AG09309 (cell line): ENCODE measurements at places on chromosomes 4 and X.

DNA sequence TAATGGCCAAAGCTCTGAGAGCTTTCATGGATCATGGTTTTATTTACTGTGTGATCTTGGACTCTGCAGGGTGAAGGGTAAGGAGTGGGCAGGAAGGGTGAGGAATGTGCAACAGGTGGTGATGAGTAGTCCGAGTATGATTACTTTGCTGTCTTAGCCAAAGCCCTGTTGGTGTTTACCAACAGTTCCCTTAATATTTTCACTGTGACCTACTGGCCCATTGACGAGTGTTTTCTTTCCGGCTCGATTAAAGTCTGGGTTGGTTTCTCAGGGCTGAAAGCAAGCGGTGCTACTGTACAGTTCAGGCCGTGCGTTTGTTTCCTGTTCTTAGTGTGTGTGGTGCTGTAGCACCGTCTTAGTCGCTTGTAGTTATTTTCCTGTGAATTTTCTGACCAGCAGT lies 2.6 kb downstream of the ARHGAP24 start:
- DNase-seq, result no peak

- no peak for DNase-seq
Observed at GRCh38 chr4:123170843-123171242, 225.8 kb upstream of the SPRY1 start.

DNA sequence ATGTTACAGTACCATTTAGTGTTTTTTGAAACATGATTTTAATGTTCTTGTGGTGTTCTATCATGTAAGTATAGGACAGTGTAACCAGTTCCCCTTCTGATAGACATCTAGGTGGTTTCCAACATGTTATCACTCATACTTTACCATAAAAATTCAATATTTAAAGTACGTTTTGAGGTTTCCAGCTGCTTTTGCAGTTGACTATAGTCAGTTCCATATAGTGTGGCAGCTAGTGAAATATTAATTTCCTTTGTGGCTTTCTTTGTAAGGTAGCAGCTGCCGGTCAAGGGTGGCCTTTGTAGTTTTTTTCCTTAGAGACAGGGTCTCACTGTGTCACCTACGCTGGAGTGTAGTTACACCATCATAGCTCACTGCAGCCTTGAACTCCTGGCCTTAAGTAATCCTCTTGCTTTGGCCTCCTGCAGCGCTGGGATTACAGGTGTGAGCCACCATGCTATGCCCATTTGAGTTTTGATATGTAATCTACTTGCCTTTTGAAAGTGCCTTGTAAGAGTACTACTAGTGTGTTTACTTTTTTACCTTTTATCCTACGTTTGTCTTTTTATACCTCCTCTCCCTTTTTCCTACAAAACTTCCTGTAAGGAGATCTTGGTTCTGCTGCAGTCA lies 63.0 kb downstream of the ARHGAP10 start:
- DNase-seq, result no peak

DNA sequence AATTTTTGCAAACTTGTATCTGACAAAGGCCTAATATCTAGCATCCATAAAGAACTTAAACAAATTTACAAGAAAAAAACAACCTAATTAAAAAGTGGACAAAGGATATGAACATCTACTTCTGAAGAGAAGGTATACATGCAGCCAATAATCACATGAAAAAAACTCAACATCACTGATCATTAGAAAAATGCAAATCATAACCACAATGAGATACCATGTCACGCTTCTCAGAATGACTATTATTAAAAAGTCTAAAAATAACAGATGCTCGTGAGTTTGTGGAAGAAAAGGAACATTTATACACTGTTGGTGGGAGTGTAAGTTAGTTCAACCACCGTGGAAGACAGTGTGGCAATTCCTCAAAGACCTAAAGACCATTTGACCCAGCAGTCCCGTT lies 24.0 kb downstream of the CEP44 start:
- DNase-seq, result no peak

DNA sequence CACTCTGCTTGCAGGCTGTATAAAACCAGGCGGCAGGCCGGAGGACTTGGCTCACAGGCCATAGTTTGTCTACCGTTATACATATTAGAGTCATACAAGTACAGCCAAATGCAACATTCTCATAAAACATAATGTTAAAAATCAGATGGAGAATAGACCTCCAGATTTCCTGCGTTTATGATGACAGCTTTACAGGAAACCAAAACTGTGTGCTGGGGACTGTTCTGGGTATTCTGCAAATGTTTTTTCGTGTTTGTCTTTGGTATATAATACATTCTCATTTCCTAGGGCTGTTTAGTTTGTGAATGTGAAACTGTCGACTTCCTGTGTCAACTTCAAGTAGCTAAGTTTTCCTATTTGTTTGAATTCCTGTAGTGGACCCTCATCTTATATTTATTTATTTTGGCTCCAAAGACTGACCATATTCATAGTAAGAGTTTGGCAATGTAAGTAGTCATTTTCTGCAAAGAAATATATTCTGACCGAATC lies 79.5 kb upstream of the FAM9C start:
- DNase-seq, result no peak

DNA sequence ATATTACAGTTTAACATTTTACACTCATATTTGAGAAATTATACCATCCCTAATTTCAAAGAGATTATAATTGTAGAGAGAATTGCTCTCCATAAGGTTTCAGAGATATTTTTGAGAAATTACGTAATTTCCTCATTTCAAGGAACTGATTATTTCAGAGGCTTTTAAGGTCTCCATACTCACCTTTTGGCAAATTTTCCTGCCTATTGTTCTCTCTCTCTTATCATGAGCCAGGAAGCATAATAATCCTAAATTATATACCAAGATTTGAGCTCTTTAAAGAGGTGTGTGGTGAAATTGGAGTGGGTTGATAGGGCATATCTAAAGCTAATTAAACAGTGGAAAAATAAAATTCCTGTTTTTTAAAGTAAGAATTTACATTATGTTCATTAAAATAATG lies 248.9 kb upstream of the FTHL17 start:
- DNase-seq, result no peak

DNA sequence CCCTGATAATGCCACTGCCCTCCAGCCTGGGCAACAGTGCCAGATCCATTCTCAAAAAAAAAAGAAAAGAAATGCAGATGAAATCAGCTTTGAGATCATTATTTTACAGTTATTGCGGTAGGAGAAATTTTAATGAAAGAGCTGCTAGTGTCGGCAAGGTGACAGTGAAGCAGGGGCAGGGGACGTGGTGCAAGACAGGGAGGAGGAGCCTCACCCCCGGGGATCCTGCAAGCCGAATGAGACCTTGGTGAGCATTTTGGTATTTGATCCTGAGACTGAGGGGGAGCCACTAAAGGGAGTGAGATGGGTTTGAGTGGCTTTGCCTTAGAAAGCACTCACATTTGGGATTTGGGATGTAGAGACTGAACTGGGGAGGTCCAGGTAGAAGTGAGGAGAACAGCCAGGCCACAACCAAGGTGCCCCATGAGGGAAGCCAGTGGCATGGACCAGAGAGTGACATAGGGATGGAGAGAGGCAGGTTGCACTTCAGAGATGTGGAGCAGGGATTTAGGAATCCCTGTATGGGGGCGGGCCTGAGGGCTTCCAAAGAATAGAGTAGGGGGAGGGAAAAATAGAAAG lies 23.6 kb downstream of the RBM10 start:
- DNase-seq, result no peak

- DNase-seq, result no peak
Observed at GRCh38 chr4:168755598-168756477, 254.2 kb downstream of the CBR4 start.

DNA sequence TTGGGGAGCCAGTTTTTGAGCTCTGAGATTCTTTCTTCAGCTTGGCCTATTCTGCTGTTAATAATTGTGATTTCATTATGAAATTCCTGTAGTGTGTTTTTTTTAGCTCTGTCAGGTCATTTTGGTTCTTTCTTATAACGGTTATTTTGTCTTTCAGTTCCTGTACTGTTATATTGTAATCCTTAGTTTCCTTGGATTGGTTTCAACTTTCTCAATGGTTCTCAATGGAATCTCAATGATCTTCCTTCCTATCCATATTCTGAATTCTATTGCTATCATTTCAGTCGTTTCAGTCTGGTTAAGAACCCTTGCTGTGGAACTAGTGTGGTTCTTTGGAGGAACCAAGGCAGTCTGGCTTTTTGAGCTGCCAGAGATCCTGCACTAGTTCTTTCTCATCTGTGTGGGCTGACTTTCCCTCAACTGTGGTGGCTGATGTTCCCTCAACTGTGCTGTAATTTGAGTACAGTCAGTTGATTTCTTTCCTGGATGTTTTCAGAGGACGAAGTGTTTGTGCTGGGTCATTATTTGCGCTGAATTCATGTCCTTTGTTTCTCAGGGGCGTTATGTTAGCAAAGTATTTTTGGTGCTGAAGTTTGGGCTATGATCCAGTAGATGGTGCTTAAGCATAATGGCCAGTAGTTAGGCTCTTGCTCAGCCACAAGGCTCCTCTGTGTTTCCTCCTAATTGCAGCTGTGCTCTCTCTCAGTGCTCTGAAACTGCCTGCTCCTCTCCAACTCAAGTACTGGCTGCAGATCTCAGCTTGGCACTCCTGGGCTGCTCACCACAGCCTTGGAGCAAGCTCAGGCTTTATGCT lies 27.5 kb downstream of the ENPEP start:
- DNase-seq, result no peak

DNA sequence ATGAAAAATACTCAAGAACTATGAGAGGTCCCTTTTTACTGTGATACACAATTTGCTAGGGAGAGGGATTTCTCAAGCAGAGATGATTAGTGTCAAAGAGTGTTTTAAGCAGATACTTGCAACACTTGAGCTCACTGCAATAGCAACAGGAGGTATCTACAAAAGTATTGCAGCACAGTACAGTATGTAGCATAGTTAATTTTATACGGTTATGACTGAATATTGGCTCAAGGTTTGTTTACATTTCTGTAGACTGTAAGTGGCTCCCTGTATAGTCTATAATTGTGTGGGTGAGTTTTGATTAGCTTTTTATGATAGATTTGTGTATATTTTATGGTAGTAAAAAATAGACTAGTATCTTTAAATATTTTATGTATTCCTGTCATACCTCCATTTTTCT lies 1177.2 kb downstream of the TECRL start:
- DNase-seq, result no peak
